ENCODE measurements at places on chromosomes 3 and 15.
A peak's percentile ranks its signal among the peaks of the same experiment; 100 is the strongest.

DNA sequence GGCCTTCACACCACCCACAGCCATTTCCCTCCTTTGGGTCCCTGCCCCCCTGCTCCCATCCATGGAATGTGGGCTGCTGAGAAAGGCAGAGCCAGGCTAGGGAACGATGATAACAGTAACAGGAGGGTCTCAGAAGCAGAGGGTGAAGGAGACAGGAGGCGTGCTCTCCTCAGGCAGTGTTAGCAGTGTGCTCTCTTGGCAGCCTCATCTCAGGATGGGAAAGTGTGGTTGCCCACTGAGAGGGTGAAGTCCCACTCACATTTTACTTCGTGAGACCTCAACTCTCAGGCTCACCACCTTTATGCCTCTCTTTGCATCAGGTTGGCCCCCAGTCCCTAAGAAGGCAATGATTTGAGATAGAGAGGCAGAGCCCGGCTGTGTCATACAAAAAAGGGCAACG lies 24.5 kb downstream of the TIGIT start:
- DNase-seq = no peak

GRCh38 chr3:123089611-123090331 lies 22.9 kb downstream of the PDIA5 start:
- no peak for DNase-seq

GRCh38 chr15:68852461-68852860 lies 31.8 kb upstream of the ANP32A start:
- no peak for DNase-seq

DNA sequence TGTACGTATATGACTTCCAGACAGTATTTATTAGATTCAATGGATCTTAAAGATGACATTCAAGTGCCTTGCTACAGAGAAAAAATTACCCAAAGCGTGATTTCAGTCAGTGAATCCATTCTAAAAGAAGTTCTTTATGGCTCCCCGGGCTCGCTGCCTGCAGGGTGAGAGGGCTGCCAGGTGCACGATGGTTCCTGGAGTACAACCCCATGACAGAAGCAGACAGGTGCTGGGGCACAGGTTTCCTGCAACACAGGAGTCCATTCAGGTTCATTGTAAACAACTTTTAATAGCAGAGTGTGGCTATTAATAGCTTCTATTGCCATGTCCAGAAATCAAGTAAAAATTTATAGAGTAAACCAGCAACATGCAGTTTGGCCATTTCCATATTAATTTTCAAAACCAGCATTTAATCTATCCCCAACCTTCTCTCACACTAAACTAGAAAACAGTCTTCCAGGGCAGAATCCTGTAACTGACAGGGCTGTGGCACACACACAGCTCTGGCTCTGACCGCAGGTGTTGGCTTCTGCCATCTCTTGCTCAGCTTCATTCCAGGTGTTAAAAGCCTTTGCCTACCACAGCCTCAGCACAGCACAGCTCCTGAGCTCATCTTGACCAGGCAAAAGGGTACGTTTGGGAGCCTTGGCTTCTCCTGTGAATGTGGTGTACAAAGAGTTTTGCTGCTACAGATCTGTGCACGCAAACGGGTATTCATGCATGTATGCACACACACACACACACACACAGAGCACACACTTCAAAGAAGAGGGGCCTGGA lies 185.9 kb downstream of the MEX3B start:
- no peak for DNase-seq

- DNase-seq = peak; percentile 3
Observed at GRCh38 chr3:17678116-17678741, 64.2 kb downstream of the TBC1D5 start.

DNA sequence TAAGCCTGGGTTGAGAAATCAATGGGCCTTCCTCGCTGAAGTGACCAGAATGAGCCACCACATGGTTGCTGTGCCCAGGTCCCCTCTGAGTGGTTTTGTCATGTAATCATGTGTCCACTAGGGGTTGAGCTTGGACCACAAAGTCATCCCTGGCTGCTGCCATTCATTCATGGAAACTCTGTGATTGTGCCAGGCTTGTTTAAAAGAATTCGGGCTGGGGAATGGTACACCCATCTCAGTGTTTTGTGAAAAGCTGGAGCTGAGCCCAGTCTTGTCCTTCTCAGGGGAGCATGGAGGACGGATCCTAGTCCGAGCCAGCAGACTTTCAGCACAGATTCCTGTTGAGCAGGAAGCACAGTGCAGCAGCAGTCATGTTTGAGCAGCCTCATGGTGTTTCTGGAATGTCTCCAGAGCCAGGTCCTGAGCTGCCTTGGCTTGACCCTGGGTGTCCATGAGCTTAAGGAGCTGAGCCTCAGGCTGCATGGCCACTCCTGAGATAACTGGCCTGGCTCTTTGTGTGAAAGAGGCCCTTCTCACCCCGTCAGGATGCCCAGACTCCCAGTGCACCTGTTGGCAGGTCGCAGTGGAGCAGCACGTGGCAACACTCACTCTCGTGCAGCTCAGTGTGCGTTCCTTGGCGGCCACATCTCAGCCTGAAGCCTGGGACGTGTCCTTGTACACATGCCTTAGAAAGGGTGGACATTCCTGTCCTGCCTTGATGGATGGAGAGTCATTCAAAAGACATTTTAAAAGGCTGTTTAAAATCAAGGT lies 260.3 kb upstream of the TPM1 start:
- peak; percentile 87 for DNase-seq
